ENCODE measurements at places on chromosomes 16 and 17.

GRCh38 chr17:1783271-1783670 is 21.4 kb downstream of the SERPINF1 start:
- no peak for DNase-seq

DNA sequence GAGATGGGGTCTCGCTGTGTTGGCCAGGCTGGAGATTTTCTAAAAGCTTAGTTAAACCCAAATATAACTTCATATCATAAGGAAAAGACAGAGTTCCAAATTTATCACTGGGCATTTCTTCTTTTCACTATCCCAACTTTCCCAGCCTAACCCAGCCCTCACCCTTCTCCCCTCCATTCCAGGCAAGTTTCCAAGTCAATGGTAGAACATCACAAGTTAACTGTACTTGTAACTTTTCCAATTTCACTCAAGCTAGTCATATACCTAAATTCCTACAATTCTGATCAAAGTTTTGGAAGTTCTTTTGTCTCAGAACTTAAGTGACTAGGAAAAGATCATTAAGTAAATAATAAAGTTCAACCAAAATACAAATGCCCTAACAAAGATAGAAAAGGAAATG is 61.2 kb downstream of the USP32 start:
- no peak for DNase-seq

DNA sequence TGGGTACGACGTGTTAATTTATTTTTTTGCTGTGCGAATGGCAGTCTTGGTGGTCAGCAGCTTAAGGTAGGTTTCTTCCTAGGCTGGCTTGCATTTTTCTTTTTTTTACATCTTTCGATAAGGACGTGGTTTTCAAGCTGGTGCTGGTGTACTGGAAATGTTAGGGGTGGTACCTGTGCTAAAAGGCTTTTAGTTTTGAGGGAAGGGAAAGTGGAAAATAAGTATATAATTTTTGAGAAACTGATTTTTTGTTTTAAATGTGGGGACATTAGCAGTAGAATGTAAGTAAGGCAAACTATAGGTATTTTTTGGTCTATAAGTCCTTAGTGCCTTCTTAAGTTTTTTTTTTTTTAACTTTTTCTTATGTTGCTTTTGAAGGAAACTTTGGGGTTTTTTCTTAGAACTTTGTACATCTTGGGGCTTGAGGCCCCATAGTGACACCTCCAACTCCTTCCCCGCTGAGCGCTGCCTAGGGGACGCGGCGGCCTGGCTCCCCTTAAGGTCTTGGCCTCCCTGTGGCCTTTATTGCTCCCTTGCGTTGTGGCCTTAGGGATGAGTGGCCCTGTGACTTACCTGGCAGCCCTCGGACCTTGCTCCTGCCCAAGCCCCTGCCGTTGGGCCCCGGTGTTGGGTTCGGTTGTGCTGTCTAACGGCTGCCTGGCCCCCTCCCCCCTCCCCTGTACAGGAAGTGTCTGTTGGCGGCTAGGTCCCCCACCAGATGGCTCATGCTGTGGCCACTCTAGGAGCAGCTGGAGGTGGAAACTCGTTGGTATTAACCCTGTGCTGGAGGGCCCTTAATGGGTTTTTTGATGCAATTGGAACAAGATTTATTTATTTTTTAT is 88.0 kb upstream of the RPRML start:
- DNase-seq, result peak; percentile 79

GRCh38 chr16:27253526-27253930 is 15.0 kb downstream of the NSMCE1 start:
- peak; percentile 53 for DNase-seq

- no peak for DNase-seq
These were observed 8.0 kb downstream of the TBC1D24 start for GRCh38 chr16:2482708-2483534.

DNA sequence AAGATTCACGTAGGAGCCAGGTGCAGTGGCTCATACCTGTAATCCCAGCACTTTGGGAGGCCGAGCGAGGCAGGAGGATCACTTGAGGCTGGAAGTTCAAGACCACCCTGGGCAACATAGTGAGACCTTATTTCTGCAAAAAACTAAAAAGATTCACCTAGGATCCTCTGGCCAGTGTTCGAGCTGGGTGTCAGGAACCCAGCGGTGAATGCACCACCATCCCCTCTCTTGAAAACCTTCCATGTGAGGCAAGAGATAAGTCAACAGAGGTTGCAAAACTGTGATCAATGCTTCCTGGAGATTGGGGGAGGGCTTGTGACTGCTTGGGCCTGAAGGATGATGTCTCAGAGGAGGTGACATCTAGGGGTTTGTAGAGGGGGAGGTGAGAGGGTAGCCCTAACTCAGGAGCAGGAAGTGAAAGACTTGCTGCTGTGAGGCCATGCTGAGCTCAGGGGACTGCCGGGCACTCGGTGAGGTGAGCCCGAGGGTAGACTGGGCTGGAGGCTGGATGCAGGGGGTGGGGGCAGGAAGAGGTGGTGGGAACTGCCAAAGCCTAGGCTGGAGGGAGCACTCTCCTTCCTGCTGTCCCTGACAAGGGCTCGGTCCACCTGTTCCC is 11.7 kb downstream of the GJD3 start:
- no peak for DNase-seq

GRCh38 chr17:47980541-47980940 is 9.6 kb downstream of the CDK5RAP3 start:
- no peak for DNase-seq

DNA sequence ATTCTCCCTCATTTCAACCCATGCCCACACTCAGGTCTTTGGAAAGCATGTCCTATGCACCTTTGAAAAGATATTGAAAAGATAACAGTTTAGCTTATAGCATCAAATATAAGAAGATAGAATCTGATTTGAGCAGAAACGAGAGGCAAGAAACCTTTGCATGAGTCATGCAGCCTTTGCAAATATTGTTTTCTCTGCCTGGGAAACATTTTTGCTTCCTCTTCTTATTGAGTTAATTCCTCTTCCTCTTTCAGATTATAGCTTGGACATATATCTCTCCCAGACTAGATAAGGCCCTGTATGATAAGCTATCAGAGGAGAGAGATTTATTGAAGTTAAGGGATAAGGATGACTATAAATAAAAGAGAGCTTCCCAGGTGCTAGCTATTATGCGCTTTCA is 46.1 kb upstream of the KCNJ2 start:
- DNase-seq, result no peak

DNA sequence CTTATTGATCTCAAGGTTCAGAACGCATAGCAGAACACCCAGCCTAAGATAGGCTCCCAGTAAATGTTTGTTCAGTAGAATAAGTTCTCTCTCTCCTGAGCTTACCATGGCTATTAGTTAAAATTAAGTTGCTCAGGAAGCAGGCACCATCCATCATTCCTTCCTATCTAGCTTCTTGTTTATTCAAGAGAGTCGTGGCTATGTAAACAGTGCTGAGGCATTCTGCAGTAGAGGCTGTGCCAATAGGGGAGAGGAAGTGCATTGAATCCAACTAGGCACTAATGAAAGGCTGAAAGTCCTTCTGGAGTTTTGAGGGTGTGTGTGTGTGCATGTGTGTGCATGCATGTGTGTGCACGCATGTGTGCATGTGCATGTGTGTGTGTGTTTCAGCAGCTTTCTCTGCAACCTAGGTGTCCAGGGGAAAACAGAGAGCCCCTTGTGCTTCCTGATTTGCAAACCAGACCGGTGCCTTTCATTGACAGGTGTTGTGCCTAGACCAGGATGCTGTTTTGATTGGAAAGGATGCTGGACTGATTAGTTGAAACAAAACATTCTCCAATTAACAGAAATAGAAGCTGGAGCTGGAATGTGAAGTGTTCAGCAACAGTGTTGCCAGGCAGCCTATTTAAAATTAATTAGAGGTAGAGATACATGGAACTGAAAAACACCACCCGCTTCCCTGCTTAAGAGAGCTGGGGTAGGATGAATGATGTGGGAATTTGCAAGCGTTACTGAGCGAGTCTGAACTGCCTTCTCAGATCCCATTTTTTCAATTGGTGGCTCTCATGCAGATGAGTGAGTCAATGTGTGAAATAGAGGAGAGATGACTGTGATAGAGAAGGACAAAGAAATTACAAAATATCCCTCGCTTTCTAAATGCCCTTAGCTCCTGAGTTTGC is 103.3 kb upstream of the CLEC3A start:
- DNase-seq, result no peak

- DNase-seq, result no peak
These were observed 672.5 kb upstream of the KIF2B start for GRCh38 chr17:53150101-53150698.

- no peak for DNase-seq
These were observed 8.5 kb upstream of the FBXL19 start for GRCh38 chr16:30914830-30915229.

DNA sequence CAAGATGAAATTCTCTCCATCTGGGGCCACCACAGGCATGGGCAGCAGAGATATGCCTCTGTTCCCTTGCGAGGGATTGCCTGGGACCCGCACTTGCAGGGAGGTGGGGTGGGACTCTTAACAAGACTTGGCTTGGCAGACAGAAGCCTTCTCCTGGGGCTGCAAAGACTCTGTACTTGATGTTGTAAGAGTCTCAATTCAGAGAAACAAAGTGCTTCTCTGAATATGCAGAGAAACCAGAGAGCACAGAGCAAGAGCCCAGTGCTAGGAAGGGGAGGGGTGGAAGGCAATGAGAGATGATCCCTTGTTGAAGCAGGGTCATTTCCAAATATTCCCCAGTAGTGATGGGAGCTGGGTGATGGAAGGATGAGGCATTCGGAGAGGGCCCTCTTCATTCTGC is 2.2 kb downstream of the MMP28 start:
- DNase-seq, result no peak

DNA sequence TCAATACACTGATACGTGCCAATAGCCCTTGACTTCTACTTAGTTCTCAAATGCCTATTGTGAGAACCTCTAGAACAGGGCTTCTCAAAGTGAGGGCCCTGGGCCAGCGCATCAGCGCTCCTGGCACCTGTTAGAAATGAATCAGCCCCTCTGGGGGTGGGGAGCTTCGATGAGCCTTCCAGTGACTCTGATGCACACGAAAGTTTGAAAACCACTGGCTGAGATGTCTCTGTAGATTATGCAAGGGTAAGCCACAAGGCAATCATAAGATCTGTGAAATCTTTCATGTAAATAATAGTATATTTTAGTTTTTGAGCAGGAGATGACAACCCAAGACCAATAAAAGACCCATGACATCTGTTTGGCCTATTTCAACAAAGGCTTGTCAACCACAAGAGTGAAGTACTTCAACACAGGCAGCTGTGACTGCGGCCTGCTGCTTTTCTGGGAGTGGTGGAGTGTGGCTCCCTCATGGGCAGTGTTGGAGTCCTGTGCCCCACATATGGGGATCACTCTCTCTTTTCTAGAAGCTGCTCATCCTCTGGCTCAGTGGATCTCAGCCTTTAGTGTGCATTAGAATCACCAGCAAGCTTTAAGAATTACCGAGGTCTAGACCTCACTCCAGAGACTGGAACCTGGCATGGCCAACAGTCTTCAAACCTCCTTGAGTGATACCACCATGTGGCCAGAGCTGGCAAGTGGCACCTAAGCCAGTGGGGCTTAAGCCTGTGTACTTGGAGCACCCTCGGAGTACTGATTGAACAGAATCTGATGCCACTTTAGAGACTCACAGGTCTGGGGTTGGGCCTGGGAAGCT is 5.8 kb downstream of the MTHFSD start:
- DNase-seq, result peak; percentile 64

GRCh38 chr16:69378760-69379159 is 7.0 kb downstream of the TERF2 start:
- DNase-seq, result no peak

DNA sequence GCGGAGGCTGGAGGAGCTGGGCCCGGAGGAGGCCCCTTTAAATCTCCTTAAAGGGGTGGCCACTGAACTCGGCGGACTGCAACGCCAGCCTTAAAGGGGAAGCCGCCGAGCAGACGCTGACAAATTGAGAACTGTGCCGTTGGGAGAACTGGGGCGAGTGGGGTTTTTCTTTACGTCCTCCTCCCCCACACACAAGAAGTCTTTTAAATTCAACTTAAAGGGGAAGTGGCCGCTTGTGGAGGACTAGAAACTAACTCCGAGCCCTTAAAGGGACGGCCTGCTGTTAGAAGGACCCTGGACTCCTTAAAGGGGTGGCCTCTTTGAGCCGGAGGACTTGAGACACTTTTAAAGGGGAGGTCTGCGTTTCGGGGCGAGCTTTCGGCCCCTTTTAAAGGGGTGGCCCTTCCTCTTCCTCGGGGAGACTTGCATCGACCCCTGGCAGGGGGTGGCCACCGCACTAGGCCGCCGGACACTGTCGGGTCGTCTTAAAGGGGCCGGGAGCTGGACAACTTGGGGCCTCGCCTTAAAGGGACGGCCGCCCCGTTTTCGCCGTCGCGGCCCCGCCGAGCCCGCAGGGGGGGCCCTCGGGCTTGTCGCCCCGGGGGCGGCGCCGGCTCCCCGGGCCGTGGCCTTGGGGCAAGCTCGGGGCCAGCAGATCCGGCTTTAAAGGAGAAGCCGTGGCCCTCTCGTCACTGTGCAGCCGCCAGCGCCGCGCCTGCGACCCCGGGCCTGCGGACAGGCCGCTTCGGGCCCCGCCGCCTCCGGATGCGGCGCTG is 688 bp downstream of the FBRS start:
- DNase-seq, result no peak

GRCh38 chr17:48738803-48739526 is 10.4 kb upstream of the HOXB13 start:
- DNase-seq, result no peak

DNA sequence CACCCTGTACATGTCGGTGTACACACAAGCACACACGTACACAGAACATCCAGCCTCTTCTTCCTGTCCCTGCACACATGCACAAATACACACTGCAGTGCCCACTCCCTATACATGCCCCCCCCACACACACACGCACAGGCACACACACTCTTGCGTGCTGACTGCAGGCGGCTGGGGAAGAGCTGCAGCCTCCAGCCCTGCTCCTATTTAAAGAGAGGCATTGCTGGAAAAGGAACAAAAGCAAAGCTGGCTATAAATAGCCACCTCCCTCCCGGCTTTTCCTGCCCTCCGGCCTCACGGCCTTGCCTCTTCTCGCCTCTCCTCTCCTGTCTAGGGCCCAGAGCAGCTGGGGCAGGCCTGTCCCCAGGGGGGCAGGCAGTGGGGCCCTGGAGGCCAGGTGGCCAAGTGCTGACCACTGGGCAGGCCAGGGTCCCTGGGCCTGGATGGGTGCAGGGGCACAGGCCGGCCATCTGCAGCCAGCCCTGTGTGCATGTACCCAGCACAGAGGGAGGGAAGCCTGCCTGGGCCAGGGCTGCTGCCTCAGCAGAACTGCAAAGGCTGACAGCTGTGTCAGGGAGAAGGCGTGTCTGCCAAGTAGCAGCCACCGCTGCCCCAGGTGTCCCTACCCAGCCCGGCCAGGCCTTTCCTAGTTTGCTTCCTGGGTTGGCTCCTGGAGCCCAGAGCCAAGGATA is 25.4 kb downstream of the RTN4RL1 start:
- DNase-seq, result no peak
